Kidney (tissue), 22 donors: ENCODE measurements at places on chromosomes 6 and 20. TPM values are rescaled to one million over a fixed set of nuclear protein-coding genes. Genes with fewer than 3 reads are reported as not detected.

DNA sequence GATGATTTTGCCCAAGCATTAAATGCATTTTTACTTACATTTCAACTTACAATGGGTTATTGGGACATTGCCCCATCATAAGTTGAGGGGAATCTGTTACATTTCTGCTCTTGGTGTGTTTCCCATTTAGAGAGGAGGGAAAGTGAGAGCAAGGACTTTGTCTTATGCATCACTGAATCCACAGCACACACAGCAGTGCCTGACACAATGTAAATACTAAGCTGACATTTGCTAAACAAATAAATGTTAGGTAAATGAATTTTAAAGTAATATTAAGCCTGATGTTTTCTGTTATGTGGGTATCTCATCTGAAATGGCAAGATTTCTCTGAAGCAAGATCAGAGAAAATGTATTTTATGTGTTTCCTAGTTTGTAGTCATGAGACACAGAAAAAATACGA lies 143.6 kb upstream of the STXBP5 start:
- no peak for DNase-seq

- DNase-seq = no peak
Measured at GRCh38 chr20:17304774-17305173, 77.9 kb downstream of the PCSK2 start.

- no peak for DNase-seq
Measured at GRCh38 chr20:62558779-62559178, 83.0 kb upstream of the GATA5 start.

DNA sequence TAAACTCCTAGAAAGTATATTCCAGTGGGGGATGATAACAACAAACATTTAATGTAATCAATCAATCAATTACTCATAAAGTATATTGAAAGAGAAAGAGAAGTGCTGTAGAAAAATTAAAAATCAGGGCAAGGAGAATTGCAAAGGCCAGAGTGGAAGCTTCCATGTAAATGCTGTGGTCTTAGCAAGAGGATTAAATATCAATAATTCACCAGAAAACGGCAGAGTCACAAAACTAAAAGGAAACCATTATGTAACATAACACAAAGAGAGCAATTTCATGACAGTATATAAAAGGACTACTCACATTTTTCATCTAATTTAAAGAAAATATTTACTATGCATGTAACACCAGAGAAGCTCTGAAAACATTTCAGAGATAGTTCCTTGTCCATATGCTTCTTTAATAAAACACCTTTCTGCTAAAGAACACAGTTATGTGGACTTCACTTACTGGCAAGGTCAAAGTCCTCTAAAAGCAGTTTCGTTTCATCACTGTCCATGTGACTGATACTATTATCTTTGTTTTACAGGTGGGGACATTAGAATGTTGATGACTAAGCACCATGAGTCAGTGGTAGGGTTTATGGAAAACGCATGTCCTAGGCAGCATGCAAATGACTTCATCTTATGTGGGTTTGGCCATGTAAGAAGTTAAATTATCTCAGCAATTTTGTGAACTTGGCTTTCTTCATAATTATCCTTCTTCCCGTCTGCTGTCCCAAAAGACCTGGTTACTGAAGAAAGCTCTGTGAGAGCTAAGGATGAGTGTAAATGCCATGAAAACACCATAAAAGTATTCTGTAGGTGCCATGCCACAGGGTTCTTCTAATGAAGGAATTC lies 185.8 kb upstream of the TENT5A start:
- no peak for DNase-seq

DNA sequence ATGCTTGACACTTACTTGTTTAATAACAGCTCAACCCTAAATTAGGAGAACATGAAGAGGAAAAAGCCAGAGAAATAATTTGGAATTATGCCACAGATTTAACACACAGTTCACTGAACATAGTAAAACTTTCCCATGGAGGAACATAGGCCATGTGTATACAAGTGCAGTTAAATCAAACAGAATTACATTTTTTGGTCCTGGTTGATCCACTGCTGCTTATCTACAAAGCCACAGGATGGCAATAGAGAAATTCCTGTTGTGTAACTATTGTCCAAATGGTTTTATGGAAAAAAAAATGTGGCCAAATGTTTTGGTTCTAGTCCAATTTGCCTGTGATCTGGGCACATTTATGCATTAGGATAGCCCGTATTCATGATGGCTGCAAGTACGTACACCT lies 136.8 kb downstream of the ALDH8A1 start:
- DNase-seq = no peak

DNA sequence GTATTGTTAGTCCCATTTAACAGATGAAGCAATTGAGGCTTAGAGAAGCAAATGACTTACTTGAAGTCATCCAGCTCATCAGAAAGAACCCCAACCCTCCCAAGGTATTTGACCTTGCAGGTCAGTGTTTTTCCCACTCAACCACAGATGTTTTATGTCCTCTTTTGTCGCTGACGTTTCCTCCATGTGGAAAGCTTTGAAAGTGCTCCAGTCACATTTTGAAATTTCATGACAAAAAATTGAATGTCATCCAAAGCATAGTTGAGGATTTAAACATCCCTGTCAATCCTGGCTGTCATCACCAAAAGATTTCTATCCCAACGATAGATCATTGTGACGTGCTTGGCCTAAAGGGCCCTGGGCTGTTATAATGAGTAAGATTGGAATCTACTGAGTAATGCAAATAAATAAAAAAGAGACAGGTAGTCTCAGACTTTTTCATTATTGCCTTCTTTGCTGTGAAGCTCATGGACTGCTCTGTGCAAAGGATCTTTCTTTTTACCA lies 102.7 kb downstream of the TSHZ2 start:
- peak; percentile 35 for DNase-seq

DNA sequence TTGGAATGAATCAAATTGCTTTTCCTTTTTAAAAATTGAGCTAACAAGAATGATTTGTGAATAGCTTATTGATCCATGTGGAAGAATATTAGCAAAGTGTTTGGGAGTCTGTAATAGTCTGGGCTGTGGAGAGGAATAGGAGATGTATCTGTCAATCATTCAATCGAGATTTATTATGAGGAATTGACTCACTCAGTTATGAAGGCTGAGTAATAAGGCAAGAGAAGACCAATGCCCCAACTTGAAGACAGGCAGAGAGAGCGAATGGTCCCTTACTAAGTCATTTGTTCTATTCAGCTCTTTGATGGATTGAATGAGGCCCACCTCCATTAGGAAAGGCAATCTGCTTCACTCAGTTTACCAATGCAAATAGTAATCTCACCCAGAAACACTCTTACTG lies 403.0 kb downstream of the CD83 start:
- DNase-seq = no peak

DNA sequence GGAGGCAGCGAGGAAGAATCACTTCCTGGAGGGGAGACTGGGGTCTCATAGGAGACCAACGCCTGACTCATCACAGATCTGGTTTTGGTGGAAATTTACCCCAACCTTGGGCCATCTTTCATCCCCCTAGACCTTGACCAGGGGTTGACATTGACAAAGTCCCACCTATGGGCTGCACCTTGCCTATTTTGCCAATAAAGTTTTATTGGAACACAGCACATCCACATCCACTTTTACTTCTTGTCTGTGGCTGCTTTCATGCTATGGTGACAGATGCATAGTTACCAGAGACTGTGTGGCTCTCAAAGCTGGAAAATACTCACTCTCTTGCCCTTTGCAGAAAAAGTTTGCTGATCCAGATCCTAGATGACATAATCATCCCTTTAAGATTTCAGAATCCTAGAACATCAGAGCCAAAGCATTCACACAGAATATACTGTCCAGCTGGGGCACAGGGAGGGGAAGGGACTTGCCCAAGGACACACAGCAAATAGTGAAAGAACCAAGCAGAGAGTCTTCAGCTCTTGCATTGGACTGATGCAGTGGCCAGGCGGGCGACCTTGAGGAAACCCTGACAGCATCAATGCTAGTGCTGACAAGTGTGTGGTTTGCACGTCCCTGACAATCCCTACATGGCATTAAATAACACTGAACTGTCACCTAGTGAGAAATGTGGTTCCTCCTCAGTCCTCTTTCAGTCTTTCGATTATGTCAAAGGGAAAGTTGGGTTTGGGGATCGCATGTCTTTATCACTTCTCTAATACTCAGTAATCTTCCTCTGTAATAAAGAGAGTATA lies 41.2 kb downstream of the CD40 start:
- DNase-seq = no peak

DNA sequence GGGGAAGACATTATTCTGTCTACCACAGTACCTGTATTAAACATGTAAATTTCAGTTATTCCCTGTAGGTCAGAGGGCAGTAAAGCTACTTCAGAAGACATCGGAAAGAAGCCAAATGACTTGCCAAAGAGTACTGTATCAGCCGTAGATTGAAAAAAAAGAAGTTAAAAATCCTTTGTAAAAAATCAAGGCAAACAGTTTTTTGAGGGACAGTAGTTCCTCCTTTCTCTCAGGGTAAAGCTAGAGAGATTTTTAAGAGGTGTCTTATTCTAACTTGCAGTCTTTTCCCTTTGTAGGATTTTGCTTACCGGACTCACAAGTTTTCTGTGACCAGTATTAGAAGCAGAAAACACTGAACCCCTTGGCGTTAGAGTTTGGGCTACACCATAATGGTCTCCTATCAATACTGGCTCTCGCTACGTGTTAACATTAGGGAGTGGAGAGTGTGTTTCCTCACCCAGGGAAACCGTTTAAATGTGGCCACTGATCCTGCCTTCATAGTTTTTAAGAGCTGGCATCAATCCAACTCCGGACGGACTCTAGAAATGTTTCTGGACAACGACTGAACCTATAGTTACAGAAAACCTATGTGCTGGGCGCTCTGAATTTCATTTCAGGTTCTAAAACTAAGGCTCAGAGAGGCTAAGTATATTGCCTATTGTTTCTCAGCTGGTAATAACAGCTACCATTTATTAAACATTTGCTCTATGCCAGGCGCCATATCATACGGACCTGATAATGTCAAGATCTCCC lies 1.3 kb upstream of the ASXL1 start:
- peak; percentile 33 for DNase-seq

- DNase-seq = peak; percentile 76
Measured at GRCh38 chr6:154732538-154733182, 556 bp upstream of the SCAF8 start.

- no peak for DNase-seq
Measured at GRCh38 chr6:24394061-24394779, 8.5 kb upstream of the MRS2 start.

GRCh38 chr6:68094070-68094469 lies 541.0 kb upstream of the ADGRB3 start:
- DNase-seq = no peak

DNA sequence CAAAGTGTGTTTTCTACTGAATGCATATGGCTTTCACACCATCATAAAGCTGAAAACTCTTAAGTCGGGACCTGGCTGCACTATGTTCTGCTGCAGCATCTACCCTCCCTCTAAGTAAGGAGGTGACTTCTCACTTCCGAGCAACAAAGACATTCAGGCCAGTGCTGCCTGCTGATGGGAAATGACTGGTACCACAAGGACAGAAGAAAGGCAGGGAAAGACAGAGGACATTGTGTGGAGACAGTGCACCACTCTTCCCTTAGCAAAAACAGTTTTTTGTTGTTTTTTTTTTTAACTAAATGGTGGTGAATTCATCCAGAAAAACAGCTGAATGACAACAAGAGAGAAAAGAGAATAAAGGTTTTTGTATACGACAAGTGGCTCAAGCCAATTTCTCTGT lies 81.5 kb downstream of the MAP7 start:
- no peak for DNase-seq

DNA sequence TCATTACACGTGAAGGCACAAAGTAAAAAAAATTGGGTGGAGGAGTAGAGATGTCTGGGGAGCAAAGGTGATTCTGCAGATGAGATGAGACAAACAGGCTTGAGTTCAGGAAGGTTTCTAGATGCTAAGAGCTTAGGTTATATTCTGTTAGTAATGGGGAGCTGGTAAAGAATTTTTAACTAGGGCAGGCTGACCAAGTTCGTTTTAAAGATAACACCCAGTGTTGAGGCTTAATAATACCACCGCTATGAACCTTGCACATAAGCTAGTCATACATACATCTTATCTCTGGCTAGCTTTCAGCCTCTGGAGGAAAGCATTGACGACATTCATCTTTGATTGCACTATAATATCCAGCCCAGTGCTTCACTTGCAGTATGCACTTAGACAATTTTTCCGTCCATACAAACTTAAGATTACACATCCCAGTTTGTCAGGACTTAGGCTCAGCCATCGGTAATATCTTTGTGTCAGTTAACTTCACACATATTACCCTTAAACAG lies 12.1 kb downstream of the NHSL1 start:
- no peak for DNase-seq

DNA sequence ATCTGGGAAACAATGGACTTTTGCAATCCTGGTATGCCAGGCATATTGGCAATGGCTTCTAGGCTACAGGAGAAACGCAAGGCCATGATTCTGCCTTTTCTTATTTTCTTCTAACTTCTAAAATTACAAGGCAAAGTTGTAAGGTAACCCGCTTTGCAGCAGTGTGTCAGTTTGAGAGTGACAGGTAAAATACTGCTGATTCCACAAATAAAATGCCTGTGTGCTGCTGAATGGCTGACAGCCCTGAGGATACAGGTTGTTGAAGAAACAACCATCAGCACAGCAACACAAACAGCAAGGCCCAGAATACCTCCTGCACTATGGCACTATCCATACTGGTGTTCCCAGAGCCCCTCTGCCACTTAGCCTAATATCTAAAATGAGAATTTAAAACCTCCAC lies 37.1 kb downstream of the SLC17A1 start:
- DNase-seq = no peak

GRCh38 chr6:37054171-37054570 lies 48.7 kb downstream of the FGD2 start:
- DNase-seq = no peak

- DNase-seq = no peak
Measured at GRCh38 chr6:118768904-118769325, 117.5 kb upstream of the CEP85L start.

- DNase-seq = no peak
Measured at GRCh38 chr6:15341311-15342001, 95.6 kb downstream of the JARID2 start.

The PPP1R3G gene
- 0.49 TPM for polyA plus RNA-seq

The SGK2 gene
- 95.1 TPM for polyA plus RNA-seq

The SLC35D3 gene
- not detected for polyA plus RNA-seq

The NRN1 gene
- polyA plus RNA-seq = 6.4 TPM

The FOXC1 gene
- 18.0 TPM for polyA plus RNA-seq

The MC3R gene
- polyA plus RNA-seq = not detected

The CCHCR1 gene
- polyA plus RNA-seq = 24.1 TPM

The CALHM6 gene
- polyA plus RNA-seq = 2.4 TPM

The HSPA1L gene
- 2.3 TPM for polyA plus RNA-seq

The FILIP1 gene
- 0.80 TPM for polyA plus RNA-seq

The NUS1 gene
- 21.4 TPM for polyA plus RNA-seq
